ENCODE measurements at places on chromosomes 1 and 21.

DNA sequence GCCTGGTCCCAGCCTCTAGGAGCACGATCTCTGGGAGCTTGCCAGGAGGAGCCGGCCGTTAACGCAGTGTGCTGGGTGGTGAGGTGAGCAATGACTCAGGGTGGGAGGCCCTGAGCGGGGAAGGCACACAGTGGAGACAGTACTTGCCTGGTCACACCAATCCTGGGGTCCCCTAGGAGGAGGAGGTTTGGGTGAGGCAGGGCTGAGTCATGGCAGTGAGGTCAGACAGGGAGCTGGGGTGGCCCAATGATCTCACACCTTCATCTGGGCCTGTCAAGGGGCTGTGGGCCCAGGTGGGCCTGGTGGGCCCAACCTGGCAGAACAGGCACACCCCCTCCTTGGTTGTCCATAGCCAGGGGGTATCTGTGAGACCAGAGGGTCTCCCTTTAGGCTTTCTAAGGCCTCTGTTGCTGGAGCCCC is 8.6 kb upstream of the EDN2 start:
- DNase-seq: no peak

DNA sequence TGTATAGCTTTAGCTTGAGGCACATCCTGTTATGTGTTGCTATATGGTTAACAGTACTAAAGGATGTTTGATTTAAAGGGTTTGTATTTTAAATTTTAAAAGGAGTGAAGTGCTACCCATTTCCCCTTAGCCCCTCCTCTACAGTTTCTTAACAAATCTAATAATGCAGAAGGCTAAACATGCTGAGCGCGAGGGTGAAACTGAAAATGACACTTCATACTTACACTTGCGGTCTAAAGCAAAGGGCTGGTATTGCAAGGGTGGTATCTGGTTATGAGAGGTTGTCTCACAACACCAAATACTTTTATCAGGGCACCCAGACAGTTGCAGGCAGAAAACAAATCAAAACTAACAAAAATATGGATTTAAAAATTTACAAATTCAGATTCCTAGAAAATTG is 172.3 kb downstream of the SIPA1L2 start:
- DNase-seq: no peak

DNA sequence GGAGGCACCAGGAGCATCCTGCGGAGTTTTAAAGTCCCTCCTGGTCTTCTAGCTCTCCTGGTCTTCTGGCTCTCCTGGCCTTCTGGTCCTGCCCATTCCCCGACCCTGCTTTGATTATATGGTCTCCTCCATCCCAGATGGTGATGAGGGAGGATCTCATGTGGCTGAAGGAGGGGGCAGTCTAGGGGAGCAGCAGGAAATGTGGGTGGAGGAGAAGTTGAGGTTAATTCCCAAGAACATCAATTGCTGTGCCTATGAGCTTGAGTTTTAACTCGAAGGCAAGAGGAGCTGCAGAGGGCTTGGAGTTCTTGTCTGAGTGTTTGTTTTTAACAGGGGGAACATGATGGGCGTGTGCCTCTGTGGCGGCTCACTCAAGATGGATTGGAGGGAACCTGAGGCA is 408.8 kb downstream of the MATN1 start:
- no peak for DNase-seq

DNA sequence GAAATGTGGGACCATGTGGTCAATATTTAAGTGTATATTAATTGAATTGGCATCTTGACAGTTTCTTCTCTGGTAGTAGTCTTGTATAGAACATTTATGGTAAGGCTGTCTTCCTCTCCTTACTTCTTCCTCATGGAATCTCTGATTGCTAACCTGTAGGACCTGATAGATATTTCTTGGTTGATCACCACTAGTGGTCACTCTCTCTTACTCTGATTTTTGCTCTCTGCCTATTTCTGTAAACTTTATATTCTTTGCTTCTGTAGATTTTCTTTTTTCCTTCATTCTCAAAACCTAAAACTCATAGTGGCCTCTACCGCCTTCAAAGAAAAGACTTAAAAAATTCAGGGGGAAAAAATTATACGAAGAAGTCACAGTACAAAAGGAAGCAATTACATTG is 21.2 kb downstream of the MAST2 start:
- DNase-seq: no peak

DNA sequence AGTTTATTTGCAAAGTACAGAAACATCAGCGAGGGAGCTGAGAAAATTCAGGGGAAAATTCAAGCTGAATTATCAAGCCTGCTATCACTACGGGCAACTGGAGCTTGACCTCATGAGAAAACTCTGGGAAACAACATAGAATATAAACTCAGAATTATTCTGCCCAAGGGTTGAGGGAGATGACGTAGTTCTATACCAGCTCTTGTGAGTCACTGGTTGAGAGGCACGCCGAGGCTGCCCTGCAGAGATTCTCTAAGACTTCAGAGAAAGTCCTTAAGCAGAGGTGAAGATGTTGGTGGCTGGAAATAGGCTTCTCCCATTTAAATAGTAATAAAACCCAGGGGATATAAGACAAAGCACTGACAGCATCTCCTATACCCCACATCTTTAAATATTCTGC is 12.3 kb downstream of the SYDE2 start:
- DNase-seq: no peak

Data from stimulated activated CD4-positive, alpha-beta T cell treated with anti-CD3 and anti-CD28 coated beads, Interleukin-4, amount 100 ng/mL, for 1 hour (primary cell).